Activated CD4-positive, CD25-positive, alpha-beta regulatory T cell treated with anti-CD3 and anti-CD28 coated beads, Interleukin-2, amount 50 U/mL, for 24 hours (primary cell): ENCODE measurements at places on chromosomes 16 and 17.

DNA sequence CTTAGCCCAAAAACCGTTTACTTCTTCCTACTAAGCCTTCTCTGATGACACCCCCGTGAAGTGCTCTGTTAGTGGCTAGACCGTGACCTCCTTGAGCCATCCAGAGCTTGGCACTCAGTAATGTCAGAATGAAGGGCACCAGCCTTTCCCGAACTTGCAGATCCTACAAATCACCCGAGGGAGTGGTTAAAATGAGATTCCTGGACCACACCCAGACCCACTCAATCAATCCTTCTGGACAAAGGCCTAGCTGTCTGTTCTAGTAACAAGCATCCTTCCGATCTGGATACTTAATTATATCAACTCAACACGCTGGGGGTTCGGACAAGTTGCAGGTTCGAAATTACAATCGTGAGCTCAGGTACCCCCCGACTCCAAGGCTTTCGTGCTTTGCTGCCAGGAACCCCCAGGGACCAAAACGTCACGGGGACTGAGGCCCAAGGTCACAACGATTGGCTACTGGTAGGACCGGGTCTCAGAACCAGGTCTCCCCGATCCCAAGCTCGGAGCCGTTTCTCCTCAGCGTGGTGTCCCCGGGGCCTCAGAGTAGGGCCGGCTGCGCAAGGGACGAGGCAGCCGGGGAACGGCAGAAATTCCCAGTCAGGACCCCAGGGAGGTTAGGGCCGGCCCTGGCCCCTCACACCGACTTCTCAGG, 527 bp downstream of the CIAPIN1 start:
- peak; percentile 18 for ATAC-seq

GRCh38 chr17:48132385-48132784, 24.8 kb downstream of the SNX11 start:
- ATAC-seq: no peak

GRCh38 chr17:7888184-7888920, at the start of gene CHD3:
Gene CHD3 (plus strand): TSS chr17:7888789. CDS start chr17:7889001, 212 bp downstream.
- no peak for ATAC-seq

DNA sequence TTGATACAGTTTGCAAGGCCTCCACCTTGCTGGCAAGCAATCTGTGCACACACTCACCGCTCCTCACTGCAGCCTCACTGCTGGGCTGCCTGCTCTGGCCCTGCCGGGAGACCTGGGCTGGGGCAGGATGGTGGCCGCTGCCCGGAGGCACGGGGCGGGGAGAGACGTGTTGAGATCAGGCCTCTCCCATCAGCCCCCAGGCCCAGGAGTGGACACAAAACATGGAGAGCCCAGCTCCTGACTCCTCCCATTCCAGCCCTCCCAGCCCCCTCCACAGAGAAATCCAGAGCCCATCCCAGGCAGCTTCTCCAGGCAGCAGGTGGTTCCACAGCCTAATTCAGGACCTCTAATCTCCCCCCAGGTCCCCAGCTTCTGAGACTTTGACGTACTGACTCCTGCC, 23.1 kb upstream of the RPL38 start:
- ATAC-seq: no peak

- no peak for ATAC-seq
These were observed 668 bp downstream of the JUP start for GRCh38 chr17:41785859-41786226.

- ATAC-seq: no peak
These were observed 200.8 kb upstream of the KCNJ16 start for GRCh38 chr17:69874175-69874670.

GRCh38 chr17:40309031-40309948, at the start of gene RARA:
Gene RARA (plus strand): TSS chr17:40309180. CDS start chr17:40331219, 22,039 bp downstream.
- ATAC-seq: peak; percentile 27

DNA sequence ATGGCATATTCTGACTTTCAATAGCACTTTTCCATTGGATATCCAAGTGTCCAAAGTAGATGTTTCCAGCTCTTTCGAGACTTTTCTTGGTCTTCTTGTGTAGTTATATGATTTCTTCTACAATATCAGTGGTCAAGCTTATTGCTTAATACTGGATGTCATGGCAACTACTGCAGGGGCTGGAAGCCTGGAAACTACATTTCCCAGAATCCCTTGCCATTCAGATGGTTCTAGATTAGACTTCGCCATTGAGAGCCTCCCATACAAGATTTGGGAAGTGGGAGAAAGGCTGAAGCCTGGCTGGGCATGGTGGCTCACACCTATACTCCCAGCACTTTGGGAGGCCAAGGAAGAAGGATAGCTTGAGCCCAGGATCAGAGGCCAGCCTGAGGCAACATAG, 153.6 kb downstream of the C16orf95 start:
- no peak for ATAC-seq

DNA sequence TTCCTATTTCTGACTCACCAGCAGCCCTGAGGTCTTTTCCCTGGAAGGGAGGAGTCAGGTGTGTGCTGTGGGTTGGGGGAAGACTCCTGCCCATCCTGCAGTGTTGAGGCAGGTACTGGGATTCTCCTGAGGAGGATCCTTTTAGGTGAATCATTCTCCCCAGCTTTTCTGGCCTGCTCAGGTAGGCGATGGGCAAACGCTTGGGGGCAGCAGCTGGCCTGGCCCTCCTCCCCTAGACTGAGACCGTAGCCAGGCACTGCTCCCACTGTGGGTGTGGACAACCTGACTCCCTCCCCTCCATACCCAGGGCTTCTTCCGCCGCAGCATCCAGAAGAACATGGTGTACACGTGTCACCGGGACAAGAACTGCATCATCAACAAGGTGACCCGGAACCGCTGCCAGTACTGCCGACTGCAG, 15.1 kb downstream of the GJD3 start:
- no peak for ATAC-seq

DNA sequence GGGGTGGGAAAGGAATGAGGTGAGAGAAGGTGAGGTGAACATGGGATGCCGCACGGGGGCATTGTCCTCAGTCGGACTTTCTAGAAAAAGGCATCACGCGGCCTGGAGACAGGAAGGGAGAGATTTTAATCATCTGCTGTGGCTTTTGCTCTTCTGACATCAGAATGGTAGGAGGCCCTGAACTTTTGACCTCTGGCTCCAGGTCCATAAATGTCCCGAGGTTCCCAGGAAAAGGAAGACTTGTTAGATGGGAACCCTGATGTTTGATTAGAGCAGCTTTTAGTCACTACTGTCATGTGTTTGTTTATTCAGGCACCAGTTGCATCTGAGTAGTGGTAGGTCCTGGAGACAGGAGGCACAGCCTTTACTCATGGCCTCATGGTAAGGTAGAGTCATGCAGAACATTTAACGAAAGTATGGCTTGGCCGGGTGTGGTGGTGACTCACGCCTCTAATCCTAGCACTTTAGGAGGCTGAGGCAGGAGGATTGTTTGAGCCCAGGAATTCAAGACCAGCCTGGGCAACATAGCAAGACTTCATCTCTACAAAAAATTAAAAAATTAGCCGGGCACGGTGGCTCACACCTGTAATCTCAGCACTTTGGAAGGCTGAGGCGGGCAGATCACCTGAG, 203.1 kb downstream of the MSI2 start:
- ATAC-seq: peak; percentile 50

GRCh38 chr17:68943123-68943811, 11.9 kb downstream of the ABCA8 start:
- ATAC-seq: no peak

GRCh38 chr16:78800523-78800922, 701.1 kb downstream of the WWOX start:
- no peak for ATAC-seq

- ATAC-seq: no peak
These were observed 70.0 kb downstream of the C16orf78 start for GRCh38 chr16:49443576-49443975.

DNA sequence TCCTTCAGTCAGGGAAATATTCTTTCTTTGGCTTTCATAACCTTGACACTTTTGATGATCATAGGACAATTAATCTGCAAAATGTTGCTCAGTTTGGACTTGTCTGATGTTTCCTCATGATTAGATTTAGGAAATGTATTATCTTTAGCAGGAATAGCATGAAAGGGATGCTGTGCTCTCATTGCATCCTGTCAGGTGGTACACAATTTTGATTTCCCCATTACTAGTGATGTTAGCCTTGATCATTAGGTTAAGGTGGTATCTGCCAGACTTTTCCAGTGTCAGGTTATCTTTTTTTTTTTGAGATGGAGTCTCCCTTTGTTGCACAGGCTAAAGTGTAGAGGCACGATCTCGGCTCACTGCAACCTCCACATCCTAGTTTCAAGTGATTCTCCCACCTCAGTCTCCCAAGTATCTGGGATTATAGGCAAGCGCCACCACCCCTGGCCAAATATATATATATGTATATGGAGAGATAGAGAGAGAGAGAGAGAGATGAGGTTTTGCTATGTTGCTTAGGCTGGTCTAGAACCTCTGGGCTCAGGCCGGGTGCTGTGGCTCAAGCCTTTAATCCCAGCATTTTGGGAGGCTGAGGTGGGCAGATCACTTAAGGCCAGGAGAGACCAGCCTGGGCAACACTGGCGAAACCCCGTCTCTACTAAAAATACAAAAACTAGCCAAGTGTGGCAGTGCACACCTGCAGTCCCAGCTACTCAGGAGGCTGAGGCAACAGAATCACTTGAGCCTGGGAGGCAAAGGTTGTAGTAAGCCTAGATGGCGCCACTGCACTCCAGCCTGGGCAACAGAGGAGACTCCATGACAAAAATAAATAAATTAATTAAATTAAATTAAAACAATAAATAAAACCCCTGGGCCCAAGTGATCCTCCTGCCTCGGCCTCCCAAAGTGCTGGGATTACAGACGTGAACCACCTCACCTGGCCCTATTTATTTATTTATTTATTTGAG, 15.8 kb upstream of the CAVIN1 start:
- peak; percentile 41 for ATAC-seq

GRCh38 chr16:28082624-28083023, 19.1 kb upstream of the GSG1L start:
- no peak for ATAC-seq

DNA sequence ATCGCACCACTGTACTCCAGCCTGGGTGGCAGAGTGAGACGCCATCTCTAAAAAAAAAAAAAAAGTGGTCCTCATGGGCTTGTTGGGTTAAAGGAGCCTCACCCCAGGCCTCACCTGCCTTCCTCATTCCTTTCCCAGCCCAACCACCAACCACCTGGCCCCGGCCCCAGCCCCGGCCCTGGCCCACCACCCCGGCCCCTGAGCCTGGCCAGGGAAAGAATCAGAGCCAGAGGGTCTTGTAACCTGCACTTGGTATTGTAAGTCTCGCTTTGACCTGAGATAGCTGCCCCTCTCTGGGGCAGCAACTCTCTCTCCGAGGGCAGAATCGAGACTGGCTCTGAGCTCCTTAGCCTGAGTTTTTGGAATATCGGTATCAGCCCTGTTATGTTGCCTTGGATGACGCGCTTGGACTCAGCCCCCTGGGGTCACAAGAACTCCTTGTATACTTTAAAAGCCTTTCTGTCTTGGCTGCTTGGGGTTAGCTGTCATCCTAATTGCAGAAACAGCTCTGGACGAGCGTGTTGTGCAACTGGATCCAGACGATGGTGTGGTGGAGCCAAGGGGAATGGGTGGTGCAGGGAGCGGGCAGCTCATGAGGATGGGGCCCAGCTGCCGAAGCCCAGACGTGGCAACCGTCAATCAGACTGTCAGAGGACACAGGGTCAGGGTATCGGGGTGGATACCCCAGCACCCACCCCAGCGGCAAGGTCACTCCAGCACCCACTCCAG, 14.6 kb downstream of the SMTNL2 start:
- ATAC-seq: no peak

DNA sequence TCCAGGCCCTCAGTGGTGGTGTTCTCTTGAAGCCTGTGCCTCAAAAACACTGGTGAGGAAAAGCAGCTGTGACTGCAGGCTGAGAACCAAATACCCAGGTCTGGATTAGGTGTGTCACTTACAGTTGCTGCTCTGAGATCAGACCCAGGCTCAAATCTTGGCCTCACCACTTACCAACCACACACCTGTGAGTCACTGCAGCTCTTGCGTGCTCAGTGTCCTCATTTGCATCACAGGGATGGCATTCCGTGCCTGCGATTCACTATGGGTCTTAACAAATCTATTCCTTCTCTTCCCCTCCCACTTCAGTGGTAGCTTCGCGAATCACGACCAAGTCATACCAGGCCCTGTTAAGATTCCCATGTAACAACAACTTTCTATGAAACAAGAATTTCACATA, 233.4 kb upstream of the HSBP1 start:
- no peak for ATAC-seq

DNA sequence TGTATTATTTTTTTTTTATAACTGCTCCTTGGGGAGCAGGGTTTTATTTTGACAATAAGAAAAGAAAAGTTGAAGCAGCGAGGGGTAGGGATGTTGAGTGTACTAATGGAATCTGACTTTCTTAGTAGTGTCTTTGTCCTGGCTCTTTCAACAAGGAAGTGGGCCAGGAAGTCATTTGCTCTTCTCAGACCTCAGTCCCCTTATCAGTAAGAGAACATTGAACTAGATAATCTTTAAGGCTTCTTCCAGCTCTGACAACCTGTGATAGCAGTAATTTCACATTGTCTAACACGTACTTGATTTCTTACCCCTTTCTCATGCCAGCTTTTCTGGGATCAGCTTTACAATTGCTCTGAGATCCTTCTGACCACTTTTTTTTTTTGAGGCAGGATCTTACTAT, 8.3 kb downstream of the LIG3 start:
- no peak for ATAC-seq

DNA sequence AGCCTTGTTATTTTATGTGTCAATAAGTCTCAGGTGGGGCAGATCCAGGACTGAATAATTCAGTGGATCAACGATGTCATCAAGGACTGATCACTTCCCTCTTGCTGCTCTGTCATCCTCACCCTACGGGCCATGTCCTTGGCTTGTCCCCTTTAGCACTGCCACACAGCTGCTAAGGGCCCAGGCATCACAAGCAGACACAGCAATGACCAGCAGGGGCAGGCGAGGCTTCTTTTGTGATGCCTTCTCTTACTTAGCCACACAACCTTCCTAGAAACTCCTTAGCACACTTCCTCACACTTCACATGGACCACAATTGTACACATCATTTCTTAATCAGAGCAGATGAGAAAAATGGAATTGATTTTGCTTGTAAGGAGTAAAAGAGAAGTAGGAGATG, 356.3 kb upstream of the SOX9 start:
- ATAC-seq: no peak

- ATAC-seq: peak; percentile 87
These were observed 44.0 kb downstream of the PRAC1 start for GRCh38 chr17:48678141-48678971.

DNA sequence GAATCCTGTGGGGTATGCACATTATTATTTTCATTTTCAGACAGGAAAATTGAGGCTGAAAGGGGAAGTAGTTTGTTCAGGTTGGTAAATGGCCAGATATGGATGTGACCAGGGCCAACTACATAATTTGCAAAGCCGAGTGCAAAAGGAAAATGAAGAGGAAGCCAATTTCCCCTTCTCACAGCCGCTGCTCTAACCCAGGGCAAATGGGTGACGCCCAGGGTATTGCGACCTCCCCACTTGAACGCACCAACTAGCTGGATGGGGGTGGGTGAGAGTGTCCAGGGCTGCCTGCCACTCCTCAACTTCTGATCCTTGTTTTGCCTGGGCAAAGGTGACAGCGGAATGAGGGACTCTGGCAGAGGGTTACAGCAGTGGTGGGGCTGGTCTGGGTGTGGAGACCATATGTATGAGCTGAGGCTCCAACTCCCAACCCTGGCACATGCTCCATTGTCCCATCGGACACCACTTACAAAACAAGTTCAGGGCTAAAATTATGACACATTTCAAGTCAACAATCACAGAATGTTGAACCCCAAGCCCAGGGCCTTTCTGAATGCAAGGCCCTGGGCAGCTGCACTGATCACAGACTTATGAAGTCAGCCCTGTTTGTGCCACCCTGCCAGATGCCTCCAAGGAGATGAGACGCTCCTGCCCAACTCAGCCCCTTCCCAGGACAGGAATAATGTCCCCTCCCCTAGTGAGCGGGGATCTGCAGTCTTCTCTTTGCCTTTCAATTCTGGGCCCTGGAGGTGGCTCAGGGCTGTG, 1.7 kb downstream of the ANKRD40CL start:
- no peak for ATAC-seq

- ATAC-seq: no peak
These were observed 30.0 kb upstream of the ANKRD40CL start for GRCh38 chr17:50797135-50797810.
